Stimulated activated CD4-positive, alpha-beta T cell treated with anti-CD3 and anti-CD28 coated beads, Interleukin-2, amount 100 ng/mL, for 24 hours (primary cell): ENCODE measurements at places on chromosomes 11 and 22.

- no peak for DNase-seq
Measured at GRCh38 chr22:26893173-26894110, 236.1 kb downstream of the MIAT start.

DNA sequence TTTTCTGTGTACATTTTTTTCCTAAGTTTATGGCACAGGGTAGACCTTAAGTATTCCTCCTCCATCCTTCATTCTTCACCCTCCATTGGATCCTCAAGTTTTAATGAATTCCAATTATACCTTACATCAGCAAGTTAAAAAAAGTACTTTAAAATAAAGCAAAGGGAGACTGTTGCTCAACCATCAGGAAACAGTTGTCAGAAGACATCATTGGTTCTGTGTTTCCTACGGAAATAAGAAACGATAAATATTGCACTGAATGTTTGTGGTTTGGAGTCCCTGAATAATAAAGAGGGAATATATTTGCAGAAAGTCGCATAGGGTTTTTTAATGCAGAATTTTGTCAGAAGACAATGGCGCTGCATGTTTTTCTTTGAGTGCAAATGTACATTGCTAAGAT lies 28.1 kb upstream of the LDHA start:
- DNase-seq, result no peak

DNA sequence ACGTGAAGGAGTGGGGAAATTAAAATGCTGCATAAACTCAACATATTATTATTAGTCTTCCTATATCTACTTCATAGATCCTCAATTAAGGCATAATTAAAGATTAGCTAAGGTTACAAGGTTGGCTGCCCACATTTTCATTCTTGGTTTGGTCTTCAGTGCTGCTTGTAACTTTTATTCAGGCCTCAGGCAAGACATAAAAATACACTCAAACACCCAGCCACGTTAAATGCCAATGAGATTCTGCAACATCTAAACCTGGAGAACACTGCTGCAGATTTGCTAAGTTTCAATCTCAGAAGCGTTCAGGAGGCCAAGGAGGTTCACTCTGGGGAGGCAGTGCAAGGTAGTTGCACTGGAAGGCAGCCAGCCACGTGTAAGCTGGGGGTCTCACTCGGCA lies 358.7 kb upstream of the NARS2 start:
- no peak for DNase-seq

GRCh38 chr11:134638796-134639430 lies 226.9 kb upstream of the B3GAT1 start:
- no peak for DNase-seq

GRCh38 chr11:86810288-86810687 lies 9.9 kb downstream of the PRSS23 start:
- no peak for DNase-seq

DNA sequence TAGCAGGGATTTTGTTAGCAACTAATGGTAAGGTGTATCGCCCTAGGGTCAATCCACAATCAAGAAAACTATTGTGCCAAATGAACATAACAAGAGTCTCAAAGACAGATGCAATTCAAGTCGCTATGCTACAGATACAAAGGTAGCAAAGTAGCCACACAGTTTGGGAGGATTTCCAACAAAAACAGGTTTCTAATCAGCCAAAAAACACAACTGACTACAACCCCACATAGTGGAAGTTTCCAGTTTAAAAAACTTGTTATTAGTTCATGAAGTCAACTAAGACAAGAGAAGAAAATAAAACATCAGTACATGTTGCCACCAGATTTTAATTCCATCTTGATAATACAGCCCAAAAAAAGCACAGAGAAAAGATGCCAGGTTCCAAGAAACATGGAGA lies 38.0 kb downstream of the MYH9 start:
- no peak for DNase-seq

DNA sequence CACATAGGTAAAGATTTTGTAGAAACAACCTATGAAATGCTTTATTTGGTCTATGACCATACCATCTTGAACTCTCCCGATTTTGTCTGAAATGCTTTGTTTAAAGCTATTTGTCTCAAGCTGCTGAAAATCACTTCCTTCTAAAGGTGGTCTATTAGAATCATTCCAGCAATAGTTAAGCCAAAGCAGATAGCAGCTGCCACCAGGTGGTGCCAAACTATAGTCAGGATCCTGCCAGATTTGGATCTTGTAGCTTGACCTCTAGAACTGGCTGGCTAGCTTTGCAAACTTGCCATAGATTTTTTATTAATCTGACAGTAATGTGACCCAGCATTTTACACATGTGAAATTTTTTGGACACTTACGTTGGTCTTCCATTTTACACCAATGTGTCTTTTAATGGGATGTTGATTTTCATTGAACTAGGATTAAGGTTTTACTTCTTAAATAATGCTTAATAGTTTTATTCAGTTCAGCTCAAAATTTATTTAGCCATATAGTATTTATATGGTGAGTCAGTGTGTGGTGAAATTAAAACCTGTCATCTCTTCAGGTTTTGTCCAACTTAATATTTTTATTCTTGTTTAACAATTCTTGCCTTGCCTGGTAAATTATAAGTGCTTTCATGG lies 19.7 kb downstream of the CTR9 start:
- no peak for DNase-seq

DNA sequence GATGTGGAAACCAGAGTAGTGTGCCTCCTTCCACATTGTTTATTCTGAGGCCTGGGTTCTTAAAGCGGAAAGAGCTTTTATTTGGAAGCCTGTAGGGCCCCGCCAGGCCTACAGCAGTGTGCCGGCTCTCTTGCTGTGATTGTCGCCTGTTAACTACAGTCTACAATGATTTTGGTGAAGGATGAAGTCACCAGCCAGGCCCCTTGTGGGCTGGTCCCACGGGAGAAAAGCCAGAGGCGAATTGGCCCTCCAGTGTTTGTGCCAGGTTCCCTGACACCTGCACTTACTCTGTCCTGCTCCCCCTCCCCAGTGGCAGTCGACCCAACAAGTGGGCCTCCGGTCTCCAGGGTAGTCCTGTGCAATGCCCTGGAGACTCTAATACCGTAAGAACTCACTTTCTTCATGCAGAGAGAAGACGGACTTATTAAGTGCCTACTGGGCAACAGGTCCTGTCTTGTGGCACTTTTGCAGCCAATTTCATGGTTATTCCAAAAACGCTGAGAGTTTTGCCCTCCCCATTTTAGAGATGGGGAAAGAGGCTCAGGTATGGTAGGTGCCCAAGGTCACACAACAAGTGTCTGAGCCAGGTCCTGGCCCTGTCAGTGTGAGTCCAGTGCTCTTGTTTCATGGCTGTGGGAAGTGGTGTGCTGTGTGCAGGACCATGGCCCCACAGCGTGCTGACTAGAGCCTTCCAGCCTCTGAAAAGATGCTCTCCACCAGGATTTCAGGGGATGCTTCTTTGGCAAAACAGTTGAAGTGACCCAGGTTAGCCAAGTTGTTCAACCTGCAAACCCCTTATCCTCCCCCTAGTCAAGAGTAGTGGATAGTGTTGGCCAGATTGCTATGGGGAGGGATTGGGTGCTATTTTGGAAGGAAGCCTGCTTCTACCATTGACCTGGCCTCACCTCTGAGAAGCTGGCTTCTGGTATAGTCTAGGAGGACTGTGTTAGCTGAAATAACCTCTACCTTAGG lies 1.4 kb downstream of the MICAL2 start:
- no peak for DNase-seq

DNA sequence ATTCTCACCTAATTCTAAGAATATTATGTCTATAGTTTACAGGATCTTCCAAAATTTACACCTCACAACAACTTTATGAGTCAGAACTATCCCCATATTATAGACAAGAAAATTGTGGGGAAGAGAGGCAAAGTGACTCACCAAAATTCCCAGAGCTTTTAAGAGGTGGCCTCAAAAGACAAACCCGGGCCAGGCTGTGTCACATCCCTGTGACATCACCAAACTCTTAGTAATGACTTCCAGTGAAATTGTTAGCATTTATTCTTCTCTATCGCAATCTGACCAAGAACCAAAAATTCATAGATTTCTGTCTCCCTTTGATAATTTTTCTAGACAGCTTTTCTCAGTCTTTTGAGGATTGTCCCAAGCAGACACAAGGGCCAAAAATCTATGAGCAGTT lies 134.3 kb downstream of the SNX19 start:
- DNase-seq, result no peak

DNA sequence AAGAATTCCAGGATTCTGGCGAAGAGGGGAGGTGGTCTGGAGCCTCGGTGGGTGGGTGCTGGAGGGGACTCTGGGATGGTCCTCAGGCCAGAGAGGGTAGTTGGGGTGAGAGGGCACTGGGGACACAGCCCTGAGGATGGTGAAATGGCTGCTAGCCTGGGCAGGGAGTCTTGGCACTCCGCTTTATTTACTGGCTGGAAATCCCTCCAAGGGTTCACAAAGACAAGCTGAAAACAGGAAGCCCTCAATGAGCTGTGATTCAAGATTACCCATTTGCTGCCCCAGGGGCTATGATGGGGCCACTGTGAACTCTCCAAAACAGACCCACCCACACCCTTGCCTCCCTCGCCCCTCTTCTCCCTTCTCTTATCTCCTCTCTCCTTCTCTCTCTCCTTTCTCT lies 71.9 kb downstream of the FBXO7 start:
- no peak for DNase-seq

DNA sequence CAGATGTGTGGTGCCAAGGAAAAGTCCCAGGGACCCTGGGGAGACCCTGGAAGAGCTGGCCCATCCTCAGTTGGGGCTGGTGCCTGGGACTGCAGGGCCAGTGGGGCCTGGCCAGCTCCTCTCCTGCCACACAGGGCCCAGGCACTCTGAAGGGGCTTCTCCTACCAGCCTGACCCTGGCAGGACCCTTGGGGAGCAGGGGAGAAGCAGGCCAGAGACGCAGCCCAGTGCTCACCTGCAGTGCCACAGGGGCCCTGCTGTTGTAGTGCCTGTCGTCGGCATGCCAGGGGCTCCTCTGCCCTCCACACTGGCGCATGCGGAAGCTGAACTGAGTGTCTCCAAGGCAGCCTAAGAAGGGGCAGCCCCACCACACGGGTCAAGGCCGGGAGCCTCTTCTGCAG lies 9.1 kb downstream of the DENND6B start:
- DNase-seq, result no peak

DNA sequence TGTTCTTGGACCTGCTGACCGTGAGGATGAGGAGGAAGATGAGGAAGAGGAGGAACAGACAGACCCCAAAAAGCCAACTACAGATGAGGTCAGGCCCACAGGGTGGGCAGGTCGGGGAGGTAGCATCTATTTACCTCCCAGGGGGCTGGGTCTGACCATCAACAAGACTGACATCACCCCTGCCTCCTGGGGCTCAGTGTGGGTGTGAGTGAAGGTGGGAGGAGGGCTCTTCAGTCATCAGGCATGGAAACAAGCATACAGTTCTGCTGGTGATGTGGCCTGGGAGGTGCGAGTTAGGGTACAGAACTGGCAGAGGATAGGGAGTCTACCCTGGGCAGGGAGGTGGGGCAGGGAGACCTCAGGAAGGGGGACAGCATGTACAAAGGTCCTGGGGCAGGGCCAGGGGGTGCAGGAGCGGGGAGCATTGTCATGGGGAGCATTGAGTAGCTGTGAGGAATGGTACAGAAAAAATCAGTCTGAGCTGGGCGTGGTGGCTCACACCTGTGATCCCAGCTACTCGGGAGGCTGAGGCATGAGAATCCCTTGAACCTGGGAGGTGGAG lies 8.9 kb downstream of the PLCB3 start:
- DNase-seq, result no peak

DNA sequence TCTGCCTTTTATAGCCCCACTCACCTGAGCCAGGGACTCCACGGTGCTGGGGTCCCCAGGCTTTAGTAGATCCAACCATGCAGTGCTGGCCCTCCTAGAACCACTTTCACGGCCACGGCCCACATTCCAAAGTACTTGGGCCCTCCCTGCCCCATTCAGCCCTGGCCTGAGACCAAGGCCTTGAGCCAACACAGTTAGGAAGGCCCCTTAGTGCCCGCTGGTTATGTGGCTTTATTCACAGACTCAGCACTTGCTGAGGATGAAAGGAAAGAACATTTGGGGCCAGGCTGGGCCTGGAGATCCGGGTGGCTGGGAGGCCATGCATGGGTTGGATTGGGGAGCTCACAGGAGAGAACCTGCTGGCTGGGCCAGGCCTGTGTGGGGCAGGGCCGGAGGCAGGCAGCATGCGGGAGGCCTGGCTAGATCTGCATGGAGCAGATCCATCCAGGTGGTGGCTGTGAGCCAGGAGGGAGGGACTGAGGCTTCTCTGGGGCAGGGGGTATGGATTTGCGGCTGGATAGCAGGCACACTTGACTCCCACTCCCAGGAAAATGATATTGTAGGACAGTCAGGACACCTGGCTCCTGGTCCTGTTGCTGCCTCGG lies 12.6 kb downstream of the CHRM1 start:
- no peak for DNase-seq
